ENCODE measurements at places on chromosomes 3 and 15.

GRCh38 chr15:84992157-84992944 lies 10.7 kb downstream of the PDE8A start:
- no peak overlapping the region for H3K27ac ChIP-seq
- H3K36me3 ChIP-seq: no peaks in the 10 kb centered on the region
- H3K4me3 ChIP-seq: no peak overlapping the region
- DNase-seq: no peak

GRCh38 chr3:9732740-9733115 lies 1.2 kb downstream of the BRPF1 start:
- H3K4me1 ChIP-seq: peaks cover 16% of the 10 kb centered on the region
- DNase-seq: peak; percentile 35
- H3K27me3 ChIP-seq: no peaks in the 10 kb centered on the region
- H3K36me3 ChIP-seq: peaks cover 21% of the 10 kb centered on the region

- no peak for DNase-seq
- no peak overlapping the region for H3K27ac ChIP-seq
- H3K27me3 ChIP-seq: no peaks in the 10 kb centered on the region
- no peaks in the 10 kb centered on the region for H3K4me1 ChIP-seq
Observed at GRCh38 chr15:95227235-95227634, 995.9 kb downstream of the MCTP2 start.

DNA sequence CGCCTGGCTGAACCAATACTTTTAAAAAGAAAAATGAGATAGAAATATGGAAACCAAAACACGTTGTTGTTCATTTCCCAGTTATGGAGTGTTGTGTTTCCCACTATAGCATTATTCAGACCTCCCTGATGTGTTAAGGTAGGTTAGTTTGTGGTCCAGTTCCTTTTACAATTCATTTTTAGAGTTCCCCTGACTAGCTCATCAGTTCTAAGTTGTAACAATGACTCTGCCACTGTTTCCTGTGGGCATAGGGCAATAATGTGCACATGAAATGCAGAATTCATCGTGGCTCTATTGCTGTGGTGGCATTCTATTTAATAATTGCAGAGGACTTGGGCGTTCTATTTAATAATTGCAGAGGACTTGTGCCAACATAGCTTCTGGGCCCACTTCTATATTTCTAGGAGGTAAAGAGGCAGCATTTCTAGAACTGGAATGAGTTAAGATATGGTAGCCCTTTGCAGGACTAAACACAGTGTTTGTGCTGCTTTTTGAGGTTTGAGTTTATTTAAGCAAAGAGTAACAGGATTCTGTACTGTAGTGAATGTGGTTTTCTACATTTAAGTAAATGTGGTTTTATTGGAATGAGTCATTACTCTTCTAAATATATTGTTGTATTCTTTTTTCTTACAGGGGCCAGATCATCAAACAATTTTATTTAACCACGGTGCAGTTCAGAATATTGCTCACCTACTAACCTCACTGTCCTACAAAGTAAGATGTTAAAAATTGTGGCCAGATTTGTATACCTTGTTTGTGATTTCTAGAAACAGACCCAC lies 47.5 kb downstream of the ARMC8 start:
- no peak overlapping the region for H3K27ac ChIP-seq
- H3K4me1 ChIP-seq: no peaks in the 10 kb centered on the region
- H3K27me3 ChIP-seq: no peaks in the 10 kb centered on the region

All from GM23338 (cell line).